ENCODE measurements at places on chromosomes 11 and 22.

GRCh38 chr11:116930586-116930985, 93.2 kb upstream of the APOA1 start:
- no peak for DNase-seq

DNA sequence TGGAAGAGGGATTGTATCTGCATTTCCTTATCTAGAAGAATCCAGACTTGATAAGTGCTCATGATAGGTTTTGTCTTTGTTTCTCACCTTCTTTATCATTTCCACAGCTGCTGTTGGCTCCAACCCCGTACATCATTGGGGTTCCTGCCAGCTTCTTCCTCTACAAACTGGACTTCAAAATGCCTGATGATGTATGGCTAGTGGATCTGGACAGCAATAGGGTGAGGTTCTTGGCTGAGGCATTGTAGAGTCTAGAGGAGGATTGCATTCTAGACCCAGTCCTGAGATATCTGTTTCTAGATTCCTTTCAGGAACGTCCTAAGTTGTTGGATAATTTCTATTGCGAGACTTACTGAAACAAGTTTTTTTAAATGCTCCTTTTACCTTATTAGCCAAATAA, 8.1 kb downstream of the MADD start:
- no peak for DNase-seq

DNA sequence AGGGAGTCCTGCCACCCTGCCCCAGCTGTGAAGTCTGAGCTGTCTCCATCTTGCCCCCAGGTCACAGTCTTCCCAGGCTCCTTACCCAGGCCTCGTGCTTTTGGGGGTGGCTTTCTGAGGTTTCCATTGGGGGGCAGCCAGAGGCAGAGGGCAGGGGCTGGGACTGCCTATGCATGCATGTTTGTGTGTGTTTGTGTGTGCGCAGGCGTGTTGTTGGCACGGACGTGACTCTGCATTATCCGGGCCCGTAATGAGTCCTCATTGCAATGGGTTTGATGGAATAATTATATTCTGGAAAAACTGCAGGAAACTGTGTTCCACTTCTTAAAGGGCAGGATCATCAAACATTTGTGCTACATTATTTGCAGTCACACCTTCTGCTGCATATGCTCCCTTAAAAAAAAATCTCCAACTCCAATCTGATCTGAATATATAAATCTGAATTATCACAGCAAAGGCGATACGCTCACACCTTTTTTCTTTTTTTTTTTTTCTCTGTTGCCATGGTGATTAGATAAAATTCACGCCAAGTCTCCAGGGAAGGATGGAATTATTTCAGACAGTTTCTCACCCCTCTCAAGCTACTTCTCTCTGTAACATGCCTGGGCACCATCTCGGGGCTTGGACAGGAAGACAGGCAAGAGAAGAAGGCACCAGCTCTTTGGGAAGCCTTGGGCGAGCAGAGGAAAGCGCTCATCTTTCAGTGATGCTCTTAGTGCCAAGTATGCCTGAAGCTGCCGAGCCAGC, 45.9 kb downstream of the DSCAML1 start:
- DNase-seq: no peak

DNA sequence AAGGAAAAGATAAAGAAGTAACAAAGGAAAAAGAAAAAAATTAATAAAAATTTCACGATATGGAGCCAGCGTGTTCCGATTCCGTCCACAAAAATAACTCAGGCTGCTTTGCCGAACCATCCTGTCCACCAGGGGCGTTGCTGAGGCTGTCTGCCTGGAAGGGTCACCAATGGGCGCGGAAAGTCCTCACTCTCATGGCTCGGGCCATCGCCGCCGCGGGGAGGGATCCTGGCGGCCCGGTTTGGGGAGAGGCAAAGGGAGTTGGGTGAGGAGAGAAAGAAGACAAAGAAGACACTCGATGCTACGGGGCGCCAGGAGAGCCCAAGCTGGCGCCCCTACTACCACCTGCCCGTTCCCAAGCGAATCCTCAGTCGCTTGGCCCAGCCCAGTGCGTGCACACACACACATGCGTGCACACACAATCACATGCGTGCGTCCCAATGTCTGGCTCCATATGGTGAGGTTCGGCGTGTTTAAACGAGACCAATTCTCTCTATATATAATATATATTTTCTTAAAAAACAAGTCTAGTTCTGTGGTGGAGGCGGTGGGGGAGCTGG, 5.6 kb upstream of the PYGM start:
- DNase-seq: no peak

- no peak for DNase-seq
These were observed 29.5 kb upstream of the CARS1 start for GRCh38 chr11:3086671-3087150.

GRCh38 chr11:126304457-126305075, 706 bp downstream of the DCPS start:
- no peak for DNase-seq

DNA sequence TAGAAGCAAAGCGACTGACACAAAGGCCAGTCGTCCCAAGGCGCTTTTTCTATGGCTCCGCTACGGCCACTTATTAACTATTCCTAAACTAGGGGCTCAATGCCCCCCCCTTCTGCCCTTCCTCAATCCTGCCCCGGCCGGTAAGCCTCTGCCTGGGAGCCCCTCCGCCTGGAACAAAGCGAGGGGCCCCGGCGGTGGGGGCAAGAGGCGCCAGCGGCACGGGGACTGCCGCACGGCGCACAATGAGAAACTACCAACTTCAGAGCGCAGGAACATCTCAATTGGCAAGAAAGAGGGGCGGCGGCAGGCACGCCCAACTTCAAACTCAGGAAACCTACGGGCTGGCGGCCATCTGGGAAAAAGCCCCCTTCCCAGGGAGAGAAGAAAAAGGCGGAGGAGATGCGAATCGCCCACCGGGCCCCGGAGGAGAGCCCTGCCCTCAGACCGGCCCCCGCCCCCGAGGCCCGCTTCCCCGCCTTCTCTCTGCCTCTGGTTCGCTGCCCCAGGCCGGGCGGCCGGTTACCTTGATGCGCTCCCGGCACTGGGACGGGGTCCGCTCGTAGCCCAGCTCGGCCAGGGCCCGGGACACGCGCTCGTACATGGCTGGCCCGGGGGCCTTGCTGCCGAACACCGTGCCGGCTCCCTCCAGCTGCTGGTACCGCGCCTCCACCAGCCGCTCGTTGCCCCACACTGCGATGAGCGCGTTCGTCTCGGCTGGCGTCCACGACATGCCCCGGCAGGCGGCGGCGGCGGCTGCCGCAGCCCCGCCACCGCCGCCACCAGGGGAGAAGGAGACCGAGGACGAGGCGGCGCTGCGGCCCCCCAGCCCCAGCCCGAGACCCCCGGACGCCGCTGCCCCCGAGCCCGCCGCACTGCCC, 619 bp downstream of the MSANTD2 start:
- DNase-seq: no peak

DNA sequence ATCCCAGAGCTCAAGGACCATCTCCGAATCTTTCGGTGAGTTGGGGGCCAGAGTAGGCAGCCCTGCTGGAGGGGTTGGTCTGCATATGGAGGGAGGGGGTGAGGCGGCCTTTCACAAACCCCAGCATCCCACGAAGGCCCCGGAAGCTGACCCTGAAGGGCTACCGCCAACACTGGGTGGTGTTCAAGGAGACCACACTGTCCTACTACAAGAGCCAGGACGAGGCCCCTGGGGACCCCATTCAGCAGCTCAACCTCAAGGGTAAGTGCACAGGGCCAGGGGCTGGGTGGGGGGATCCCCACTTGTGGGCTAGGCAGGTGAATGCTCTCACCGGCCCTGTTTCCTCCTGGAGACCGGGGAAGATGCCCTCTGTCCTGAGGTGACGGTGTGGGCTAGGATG, 6.2 kb downstream of the TRPT1 start:
- DNase-seq: no peak

GRCh38 chr11:115338476-115338875, 165.7 kb downstream of the CADM1 start:
- DNase-seq: no peak

GRCh38 chr11:72584293-72584938, 89.8 kb downstream of the PDE2A start:
- no peak for DNase-seq

DNA sequence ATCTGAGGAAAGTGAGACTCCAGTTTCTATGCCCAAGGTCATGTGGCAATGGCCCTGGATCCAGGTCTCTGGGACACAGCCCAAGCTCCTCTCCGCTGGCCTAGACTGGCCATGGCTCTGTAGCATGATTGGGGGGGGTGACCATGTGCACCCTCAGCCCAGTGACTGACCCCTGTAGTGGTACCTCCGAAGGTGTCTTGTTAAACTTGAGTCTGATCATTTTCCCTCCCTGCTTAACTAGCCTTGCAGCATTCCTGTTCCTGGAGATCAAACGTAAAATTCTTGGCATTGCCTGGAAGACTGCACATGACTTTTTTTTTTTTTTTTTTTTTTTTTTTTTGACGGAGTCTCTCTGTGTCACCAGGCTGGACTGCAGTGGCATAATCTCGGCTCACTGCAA, 1116.0 kb downstream of the TBC1D22A start:
- DNase-seq: no peak

DNA sequence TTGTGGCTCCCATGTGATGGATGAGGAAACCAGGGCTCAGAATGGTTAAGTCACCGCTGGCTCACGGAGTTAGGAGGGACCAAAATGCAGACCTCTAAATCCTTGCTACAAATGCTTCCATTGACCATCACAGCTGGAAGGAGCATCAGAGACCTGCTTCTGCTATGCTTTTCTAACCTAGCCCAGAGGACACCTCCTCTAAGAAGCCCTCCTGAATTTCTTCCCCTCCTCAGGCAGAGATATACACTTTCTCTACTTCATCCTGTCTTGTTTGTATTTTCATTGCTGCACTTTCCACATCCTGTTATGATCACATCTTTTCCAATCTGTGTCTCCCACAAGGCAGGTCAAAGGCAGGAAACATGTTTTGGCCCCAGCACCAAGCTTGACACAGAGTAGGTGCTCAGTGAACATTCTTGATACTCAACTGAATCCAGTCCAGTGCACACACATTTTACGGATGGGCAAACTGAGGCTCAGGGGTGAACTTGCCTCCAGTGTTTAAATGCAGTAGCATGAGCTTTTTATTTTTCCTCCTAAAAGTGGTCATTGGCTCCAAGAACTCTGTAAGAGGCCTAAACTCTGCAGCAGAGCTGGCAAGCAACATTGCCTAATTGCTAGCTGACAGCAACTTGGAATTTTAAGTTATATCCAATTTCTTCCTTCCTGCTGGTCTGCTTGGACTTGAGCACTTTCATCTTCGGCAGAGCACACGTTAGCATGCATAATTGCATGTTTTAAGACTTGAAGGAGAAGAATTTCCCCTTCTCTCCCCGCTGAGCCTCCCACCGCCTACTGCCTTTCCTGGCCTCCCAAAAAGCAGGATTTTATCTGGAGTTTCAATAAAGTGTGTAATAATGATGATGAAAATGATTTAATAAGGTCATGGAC, 12.7 kb downstream of the SCUBE1 start:
- DNase-seq: no peak

DNA sequence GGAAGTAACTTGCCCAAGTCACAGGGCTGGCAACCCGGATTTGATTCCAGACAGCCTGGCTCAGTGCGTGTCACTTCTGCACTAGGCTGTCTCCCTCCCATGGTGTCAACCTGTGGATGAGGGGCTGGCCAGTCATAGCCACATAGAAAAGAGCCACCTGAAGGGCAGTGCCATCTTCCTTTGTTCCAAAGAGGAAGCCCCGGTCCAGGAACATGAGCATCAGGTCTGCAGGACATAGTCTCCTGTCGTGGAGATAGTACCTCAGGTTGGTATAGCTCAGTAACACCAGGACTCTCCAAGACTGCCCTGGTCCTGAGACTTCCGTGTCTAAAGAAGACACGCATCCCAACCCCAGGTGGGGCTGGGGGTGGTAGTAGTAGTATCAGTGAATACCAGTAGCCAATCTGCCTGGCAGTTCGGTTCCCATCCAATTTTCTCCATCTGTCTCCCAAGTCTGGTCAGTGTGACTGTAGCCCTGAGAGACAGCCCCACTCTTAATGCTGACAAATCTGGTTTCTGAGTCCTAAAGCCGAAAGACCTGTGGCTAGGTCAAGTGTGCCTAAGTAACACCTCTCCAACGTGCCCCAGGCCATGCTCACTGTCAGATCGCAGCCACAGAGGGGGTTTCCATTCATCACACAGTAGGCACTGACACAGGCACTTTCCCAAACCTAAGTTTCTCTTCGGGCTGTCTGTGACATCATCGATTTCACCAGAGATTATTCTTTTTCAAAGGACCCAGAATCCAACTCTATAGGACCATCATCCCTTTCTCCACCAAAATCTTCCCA, 33.1 kb downstream of the C11orf58 start:
- DNase-seq: no peak

GRCh38 chr11:67309661-67310061, 6.3 kb downstream of the SSH3 start:
- DNase-seq: no peak

- DNase-seq: no peak
These were observed 192.5 kb downstream of the CEP164 start for GRCh38 chr11:117520201-117520600.

GRCh38 chr22:29011240-29012100, 50.2 kb downstream of the C22orf31 start:
- DNase-seq: no peak

DNA sequence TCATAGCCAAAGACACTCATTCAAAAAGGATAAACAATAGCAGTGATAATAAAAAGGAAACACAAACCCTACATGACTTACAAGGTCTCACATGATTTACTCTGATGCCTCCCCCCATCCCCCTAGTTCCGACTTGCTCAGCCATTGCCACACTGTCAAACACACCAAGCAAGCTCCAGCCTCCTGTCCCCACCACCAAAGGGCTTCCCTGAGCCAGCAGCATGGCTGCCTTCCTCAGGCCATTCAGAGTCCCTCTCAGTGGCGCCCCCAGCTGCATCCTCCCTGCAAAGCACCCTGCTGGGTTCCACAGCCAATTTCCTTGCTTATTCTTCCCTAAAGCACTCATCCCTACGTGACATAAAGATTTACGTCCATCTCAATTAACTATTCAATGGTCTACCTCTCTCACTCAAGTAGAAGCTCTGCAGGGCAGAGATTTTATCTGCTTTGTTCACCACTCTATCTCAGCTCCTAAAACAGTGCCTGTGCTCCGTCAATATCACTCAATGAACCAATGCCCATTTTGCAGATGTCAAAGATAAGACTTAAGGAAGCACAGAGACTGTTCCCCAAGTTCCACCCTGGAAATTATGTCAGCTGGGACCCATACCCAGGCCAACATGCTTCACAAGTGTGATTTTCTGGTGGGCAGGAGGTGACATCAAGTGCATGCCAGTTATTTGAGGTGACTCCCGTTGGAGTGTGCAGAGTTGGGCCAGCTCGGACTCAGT, 106.9 kb downstream of the SYN3 start:
- no peak for DNase-seq

All from NCI-H187 (cell line).